Activated T-cell treated with anti-CD3 and anti-CD28 coated beads, Interleukin-2, amount 50 U/mL, for 1 hour (primary cell): ENCODE measurements at places on chromosomes 6 and 20.

DNA sequence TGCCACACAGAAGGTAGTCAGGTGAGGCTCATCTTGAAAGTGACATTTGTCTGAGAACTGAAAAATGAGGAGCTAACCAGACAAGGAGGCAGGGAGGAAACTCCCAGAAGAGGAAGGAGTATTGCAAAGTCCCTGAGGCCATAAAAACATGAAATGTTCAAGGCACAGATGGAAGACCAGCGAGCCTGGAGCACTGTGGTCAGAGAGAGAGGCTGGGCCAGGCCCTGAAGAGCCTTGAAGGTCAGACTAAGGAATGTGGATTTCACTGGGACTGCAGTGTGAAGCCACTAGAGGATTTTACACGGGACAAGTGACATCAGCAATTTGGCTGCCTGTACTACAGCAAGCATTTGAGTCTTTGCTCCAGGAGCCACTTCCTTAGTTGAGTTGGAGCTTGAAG is 21.1 kb upstream of the TMEM181 start:
- no peak for DNase-seq

DNA sequence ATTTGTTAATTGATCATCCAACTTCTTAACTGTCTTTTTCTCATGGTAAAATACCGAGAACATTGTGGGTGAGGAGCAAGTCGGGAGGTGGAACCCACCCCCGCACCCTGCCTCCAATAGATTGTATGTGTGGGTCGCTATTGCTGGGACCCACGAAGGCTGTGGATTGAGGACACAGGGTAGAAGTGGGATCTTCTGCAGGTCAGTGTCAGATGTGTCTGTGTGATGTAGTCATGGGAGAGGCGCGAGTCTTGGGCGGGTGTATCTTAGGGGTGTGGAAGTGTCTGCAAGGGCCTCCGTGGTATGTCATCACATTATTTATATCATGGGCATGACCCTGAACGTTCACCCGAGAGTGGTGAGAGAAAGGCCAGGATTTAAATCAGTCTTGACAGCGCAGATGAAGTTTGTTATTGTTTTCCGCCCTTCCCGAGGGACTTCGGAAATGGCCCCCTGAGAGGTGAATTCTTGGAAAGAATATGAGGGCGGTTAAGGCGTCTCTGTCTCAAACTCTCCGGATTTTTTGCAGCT is 472 bp upstream of the PAQR8 start:
- no peak for DNase-seq

DNA sequence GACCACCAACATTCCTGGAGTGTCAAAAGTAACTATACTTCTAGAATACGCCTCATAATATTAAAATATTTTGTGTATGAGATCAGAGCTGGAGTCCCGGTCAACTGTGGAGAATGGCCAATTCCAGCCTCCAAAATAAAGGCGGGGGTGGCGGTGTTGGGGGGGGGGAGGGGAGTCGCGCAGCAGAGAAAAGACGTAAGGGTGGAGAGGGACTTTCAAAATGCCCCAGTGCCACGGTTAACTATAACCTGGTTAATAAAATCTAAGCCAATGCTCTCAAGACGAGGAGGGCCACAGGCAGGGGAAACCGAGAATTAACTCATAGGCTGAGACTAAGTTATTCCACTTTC is 1.3 kb downstream of the NUP153 start:
- DNase-seq: no peak

DNA sequence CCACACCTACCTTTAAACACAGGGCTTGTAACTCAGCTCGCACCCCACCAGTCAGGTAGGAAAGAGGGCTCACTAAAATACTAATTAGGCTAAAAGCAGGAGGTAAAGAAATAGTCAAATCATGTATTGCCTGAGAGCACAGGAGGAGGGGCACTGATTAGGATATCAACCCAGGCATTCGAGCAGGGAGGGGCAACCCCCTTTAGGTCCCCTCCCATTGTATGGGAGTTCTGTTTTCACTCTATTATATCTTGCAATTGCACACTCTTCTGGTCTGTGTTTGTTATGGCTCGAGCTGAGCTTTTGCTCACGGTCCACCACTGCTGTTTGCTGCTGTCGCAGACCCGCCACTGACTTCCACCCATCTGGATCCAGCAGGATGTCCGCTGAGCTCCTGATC is 657.2 kb downstream of the PRIM2 start:
- no peak for DNase-seq

DNA sequence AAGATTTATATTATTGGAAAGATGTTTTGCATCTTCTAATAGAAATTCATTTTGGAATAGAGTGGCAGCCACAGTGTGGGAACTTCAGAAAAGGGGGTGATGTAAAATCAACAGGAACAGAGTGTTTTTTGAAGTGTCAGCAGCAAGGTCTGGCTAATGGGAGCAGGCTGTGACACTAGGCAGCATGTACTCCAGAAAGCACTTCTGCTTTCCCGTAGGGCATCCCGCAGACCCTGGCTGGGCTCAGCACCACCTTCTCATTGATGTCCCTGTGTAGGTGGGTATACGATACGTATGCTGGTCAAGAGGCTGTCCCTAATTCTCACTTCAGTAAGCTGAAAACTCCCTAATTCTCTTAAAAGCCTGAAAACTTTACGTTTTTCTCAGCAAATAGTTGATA is 74.7 kb downstream of the EYA4 start:
- no peak for DNase-seq

- no peak for DNase-seq
These were observed 51.9 kb downstream of the VGLL2 start for GRCh38 chr6:117317261-117317660.

- no peak for DNase-seq
These were observed 30.3 kb downstream of the LAMA4 start for GRCh38 chr6:112224088-112224487.

GRCh38 chr20:63703471-63703975 is 4.3 kb downstream of the ARFRP1 start:
- no peak for DNase-seq

DNA sequence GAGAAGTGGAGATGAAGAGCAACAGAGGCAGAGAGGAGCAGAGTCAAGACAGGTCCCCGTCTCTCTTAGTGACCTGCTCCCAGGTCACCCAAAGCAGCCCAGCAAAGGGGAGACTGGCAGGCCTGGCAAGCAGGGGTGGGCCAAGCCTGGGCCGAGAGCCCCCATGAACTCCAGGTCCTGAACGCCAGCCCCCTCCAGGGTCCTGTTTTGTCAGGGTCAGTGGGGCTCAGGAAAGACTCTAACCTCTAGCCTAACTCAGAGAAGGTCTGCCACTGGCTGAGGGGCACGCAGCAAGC is 1.2 kb downstream of the NECAB3 start:
- no peak for DNase-seq

GRCh38 chr20:49420811-49421295 is 61.6 kb downstream of the KCNB1 start:
- no peak for DNase-seq

- DNase-seq: no peak
These were observed 45.2 kb downstream of the DPPA5 start for GRCh38 chr6:73308712-73309534.

DNA sequence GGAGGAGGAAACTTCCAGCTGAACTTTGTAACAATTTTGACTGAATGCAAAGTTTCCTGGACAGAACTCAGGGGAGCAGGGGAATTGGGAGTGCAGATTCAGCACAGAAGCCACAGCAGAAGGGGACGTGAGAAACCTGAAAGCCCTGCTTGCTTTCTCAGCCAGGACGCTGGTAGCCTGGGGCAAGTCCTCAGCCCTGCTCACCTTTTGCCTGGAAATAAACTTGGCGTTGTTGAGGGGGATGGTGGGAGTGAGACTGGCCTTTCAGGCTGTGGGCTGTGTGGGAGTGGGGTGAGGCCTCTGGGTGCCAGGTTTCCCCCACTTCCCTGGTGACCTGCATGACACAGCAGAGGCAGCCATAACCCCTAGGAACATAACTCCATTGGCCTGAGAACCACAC is 238.1 kb upstream of the HS3ST5 start:
- no peak for DNase-seq

DNA sequence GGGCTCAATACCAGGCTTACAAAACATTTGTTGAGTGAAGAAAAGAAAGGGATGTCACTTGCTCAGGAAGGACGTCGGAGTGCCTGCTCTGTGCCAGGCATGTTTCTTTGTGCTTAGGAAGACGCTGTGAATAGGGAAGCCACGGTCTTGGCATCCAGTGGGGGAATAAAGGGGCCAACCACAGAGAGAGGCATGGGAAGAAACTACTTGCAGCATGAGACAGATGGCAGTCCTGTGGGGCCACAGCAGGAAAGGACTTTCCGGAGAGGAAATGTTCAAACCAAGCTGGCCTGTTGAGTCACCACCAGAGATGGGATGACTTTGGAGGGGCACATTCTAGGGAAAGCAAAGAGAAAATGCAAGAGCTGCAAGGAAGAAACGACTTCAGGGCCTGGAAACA is 173.2 kb downstream of the CDH26 start:
- no peak for DNase-seq

DNA sequence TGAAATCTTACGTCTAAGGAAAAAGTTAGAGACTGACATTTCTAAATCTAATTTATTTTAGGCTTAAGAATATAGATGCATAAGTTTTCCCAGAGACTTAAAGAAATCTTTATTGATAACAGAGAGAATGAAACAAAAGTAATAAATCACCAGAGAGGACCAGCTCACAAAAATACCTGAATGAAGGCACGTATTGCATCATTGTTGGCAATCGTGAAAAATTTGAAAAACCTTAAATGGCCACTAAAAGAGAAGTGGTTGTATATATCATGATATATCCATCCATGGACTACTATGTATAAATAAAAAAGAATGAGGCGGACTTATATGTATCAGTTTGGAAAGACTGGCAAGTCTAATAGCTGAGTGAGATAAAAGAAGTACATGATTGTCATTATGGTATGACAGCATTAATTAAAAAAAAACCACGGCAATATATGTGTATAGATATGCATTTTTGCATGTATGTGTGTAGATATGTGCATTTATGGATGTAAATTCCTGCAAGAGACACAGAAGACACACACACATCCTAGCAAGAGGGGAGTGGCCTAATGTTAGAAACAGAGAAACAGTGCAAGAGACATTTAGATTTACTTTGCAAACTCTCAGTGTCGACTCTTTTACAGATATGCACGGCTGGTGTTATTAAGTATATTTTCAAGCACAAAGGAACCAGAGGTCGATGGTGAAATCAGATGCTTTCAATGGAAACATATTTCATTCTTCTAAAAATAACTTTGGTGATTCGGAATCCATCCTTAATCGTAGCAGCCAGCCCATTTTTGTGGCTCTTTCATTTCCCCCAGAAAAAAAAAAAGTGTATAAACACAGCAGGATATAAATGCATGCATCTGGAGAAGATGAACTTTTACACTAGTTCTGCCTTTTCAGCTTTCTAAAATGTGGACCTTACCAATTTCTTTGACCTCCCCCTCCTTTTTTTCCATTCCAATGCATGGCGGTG is 156.1 kb upstream of the SALL4 start:
- DNase-seq: no peak

GRCh38 chr6:52399511-52400312 is 20.4 kb upstream of the EFHC1 start:
- peak; percentile 52 for DNase-seq

- DNase-seq: no peak
These were observed 343.0 kb downstream of the CDKAL1 start for GRCh38 chr6:20877008-20877937.

DNA sequence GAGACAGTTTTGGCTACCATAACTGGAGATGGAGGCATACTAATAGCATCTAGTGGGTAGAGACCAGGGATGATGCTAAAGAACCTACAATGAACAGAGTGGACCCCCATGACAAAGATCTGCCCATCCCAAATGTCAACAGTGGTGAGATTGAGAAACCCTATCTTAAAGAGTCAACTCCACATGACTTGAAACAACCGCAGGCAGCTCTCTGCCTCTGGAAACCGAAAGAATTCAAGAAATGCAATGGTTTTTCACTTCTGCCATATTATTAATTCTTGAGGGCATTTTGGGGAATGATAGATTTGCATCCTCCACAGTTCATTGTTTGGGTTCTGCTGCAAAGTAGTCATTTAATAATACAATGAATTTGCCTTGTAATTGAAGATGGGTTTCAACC is 463.4 kb downstream of the MAFB start:
- no peak for DNase-seq

GRCh38 chr6:161198176-161198575 is 75.7 kb downstream of the AGPAT4 start:
- no peak for DNase-seq

- no peak for DNase-seq
These were observed 110.6 kb upstream of the PTPN1 start for GRCh38 chr20:50399555-50399916.

GRCh38 chr20:57210911-57211280 is 55.5 kb downstream of the BMP7 start:
- no peak for DNase-seq

- peak; percentile 62 for DNase-seq
These were observed 31.4 kb downstream of the PRDM1 start for GRCh38 chr6:106117579-106117978.

DNA sequence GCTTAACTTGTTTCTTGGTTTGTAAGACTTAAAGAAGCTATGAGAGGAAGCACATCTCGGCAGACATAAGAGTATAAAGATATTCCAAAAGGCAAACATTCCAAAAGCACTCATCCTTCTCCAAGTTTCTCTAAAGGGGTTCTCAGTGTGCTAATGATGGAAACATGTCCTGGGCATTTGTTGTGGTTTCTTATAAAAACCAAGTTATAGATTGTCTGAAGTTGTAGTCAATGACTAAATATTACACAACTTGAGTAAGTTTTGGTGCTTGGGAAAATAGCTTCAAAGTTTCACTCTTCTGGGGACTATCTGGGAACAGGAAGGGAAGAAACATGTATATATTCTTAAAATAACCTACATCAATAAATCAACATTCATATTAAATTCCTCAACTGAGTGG is 128.3 kb upstream of the TBX18 start:
- no peak for DNase-seq

DNA sequence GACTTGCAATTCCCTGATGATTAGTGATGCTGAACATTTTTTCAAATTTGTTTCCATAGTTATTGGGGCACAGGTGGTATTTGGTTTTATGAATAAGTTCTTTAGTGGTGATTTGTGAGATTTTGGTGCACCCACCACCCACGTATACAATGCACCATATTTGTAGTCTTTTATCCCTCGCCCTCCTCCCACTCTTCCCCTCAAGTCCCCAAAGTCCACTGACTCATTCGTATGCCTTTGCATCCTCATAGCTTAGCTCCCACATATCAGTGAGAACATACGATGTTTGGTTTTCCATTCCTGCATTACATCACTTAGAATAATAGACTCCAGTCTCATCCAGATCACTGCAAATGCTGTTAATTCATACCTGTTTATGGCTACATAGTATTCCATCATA is 167.3 kb downstream of the MYLK4 start:
- no peak for DNase-seq

- DNase-seq: no peak
These were observed 97.4 kb upstream of the CNR1 start for GRCh38 chr6:88263591-88263990.

- no peak for DNase-seq
These were observed 108.6 kb upstream of the PLCB4 start for GRCh38 chr20:8960241-8960640.

- DNase-seq: no peak
These were observed 229.8 kb downstream of the SOD2 start for GRCh38 chr6:159463119-159463829.
